ENCODE measurements at places on chromosomes 12 and 14.

DNA sequence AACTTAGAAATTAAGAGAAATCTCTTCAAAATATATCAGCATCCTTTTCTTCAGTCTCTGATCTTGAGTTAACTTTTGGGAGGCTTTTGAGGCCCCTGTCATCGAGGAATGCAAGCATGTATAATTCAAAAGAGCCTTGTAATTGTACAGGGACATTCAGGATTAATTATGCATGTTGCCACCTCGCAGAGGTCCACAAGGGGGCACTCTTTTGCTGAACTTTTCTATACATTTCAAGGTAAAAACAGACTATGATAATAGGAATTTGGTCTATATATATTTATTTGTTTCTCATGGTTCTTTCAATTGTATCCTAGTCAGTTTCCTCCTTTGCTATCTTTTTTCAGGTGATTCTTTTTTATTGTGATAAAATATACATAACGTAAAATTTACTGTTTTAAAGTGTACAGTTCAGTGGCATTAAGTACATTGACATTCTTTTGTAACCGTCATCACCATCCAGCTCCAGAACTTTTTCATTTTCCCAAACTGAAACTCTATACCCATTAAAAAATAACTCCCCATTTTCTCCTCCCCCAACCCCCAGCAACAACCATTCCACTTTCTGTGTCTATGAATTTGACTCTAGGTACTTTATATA, 47.0 kb upstream of the SLC2A13 start:
- DNase-seq = no peak

DNA sequence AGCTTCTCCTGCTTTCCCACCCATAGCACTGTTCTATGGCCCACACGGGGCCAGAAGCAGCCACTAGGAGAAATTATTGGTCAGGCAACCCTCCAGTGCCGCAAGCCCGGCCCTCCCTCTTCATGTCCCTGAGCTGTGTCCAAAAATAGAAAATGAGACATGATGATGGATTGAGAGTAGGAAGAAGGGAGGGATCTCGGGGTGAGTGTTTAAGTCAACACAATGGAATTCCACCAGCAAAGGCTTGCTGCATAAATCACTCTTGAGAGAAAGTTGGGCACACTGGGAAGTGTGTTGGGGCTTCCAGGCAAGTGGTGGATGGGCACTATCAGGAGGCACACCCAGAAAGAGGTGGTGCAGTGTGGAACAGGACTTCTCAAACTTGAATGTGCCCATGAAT, 94.2 kb downstream of the LLPH start:
- peak; percentile 69 for DNase-seq

DNA sequence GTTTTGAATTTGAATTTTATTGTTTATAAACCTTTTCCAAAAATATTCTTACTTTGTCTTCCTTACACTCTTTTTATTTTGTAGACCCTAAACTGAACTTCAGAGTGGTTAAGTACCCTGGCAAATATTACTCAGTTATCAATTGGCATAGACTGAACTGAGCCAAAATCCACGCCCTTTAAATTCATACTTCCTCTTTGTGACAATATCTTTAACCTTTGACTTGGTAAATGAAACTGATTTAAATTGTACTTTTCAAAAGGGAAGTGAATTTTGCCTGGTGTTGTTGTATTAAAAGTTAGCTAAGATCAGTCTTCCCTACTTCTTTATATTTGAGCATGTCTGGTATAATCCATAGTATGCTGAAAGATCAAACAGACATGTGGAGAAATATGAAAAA, 184.3 kb upstream of the USP15 start:
- DNase-seq = no peak

GRCh38 chr12:122099280-122099749, 20.8 kb downstream of the MLXIP start:
- DNase-seq = no peak

- no peak for DNase-seq
Observed at GRCh38 chr12:84594157-84594556, 318.4 kb downstream of the SLC6A15 start.

GRCh38 chr12:113186666-113187325, 1.3 kb downstream of the RITA1 start:
- DNase-seq = no peak

- DNase-seq = no peak
Observed at GRCh38 chr12:26135571-26135970, 10.7 kb upstream of the BHLHE41 start.

DNA sequence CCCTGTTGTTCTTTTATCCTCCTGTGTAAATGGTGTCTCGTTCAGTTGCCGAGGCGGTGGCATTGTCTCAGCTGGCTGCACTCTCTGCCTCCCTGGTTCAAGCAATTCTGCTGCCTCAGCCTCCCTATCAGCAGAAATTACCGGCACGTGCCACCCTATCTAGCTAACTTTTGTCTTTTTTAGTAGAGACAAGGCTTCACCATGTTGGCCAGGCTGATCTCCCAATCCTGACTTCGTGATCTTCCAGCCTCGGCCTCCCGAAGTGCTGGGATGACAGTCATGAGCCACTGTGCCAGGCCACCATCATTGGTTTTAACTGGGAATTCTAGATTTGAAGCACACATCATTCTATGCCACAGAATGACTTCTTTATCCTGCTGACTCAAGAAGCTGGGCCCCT, 175.3 kb upstream of the ALG10B start:
- DNase-seq = no peak

DNA sequence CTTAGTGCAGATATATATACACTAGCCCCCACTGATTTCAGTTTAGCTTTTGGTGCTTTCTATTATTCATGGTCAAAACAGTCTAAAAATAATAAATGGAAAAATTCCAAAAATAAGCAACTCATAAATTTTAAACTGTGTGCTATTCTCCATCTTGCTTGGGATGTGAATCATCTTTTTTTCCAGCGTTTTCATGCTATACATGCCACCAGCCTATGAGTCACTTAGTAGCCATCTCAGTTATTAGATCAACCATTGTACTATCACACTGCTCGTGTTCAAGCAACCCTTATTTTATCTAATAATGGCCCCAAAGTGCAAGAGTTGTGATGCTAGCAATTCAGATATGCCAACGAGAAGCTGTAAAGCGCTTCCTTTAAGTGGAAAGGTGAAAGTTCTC, 73.9 kb upstream of the KRR1 start:
- DNase-seq = peak; percentile 39

- no peak for DNase-seq
Observed at GRCh38 chr12:2479851-2480535, 314.8 kb upstream of the FKBP4 start.

DNA sequence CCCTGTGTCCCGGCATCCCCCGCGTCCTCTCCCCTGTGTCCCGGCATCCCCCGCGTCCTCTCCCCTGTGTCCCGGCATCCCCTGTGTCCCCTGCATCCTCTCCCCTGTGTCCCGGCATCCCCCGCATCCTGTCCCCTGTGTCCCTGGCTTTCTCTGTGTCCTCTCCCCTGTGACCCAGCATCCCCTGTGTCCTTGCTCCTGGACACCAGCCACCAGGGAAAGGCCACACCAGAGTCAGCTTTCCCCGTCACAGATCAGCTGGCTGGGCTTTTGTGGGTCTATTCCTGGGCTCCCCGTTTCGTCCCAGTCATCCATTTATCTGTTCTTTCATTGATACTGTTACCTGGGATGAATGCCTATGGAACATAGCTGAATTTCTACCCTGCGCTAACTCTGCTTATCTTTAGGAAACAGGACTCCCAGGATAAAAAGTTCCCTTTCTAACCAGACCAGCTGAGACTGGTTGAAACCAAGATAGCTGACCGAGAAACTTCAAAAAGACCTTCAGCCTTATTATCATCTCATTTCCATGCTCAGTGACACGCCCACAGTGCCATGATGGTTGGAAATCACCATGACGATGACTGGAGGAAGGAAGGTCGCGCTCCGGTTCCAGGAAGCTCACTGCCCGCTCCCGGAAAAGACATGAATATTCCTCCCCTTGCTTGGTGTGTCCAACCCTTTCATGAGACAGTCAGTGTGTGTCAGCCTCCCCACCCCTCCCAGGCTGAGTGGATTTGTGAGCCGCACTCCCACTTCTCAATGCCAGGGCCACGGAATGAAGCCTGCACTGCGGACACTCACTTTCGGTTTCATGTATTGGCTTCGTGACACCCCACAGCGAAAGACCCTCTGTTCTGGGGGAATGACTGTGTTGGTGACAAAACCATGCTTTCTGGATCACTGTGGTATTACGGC, 276.4 kb upstream of the SFSWAP start:
- no peak for DNase-seq

DNA sequence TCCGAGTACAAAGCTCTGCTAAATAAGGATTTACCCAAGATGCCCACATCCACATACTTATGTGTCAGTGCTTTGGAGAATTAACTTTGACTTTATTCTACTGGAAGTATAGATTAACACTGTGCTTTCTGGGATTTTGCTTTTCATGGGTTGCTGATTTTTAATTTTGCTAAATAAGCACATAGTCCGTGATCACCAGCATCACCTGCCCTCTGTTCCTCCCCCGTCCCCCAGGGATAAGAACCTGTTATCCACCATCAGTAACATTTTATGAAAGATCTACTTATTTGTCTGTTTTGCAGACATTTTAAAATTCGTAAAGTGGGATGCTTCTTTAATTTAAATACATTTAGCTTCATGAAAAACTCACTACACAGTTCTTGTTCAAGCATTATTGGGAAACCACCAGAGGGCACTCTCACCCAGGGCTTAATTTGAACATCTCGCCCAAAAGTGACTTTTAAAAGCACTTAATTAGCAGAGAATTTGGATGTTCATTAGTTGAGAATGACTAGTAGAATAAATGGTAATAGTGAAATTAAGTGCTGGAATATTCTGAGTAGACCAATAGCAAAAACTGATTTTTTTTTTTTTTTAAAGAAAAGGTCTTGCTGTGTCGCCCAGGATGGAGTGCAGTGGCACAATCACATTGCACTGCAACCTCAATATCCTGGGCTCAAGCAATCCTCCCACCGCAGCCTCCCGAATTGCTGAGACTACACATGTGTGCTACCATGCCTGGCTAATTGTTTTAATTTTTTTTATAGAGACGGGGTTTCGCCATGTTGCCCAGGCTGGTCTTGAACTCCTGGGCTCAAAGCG, 35.7 kb downstream of the MRPL42 start:
- DNase-seq = peak; percentile 52

DNA sequence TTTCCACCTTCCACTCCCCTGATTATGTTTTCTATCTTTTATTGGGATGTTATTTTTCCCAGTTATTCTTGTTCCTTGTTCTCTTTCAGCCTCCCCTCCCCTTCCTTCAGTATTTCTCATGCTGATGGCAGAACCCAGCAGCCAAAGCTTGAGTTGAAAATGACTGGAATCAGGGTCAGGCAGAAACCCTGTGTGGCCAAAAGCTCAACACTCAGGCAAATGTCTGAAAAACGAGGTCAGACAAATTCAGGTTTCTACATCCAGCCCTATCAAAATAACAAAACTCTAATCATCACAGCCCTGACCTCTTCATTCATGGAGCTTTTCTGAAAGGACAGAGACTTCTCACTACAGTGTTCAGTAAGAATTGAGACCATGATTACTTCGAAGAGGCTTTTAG, 134.6 kb downstream of the PTPRR start:
- DNase-seq = no peak

DNA sequence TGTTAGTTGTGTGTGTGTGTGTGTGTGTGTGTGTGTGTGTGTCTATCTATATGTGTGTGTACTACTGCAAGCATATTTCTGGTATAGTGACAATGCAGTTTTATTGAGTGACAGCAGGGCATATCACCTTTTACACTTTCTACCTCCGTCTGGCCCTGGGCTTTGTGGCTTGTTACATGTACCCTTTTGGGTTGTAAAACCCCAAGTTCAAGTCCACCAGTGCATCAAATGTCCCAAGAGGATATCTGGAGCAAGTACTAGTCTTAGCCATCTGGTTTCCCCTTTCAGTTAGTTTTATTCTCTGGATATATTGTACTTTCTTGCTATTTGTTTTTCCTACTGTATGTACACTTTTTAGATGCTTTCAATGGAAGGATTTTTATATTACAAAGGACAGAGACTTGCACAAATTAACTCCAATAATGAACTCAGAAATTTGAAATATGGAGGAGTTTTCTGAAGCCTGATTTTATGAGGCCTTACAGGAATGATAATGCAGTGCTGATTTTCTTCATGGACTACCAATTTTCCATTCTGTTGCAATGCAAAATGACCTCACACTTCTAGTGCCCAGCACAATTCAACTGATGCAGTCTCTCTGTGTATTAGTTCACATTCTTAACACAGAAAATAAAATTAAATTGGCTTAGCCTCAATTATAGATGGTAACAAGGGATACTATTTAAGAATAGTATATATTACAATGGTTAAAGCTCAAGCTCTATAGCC, 29.1 kb downstream of the SLC16A7 start:
- DNase-seq = no peak

GRCh38 chr12:102513739-102514138, 33.4 kb upstream of the IGF1 start:
- DNase-seq = no peak

- DNase-seq = no peak
Observed at GRCh38 chr12:1644534-1645438, 15.8 kb downstream of the WNT5B start.

GRCh38 chr12:124295431-124296058, 652 bp downstream of the RFLNA start:
- DNase-seq = no peak

- DNase-seq = no peak
Observed at GRCh38 chr14:60867503-60868172, 113.2 kb downstream of the TRMT5 start.

- peak; percentile 23 for DNase-seq
Observed at GRCh38 chr12:1083889-1084262, 92.9 kb downstream of the ERC1 start.

GRCh38 chr12:39692258-39692853, 72.8 kb upstream of the ABCD2 start:
- DNase-seq = no peak

GRCh38 chr14:49766839-49767238, 1.1 kb upstream of the KLHDC2 start:
- DNase-seq = no peak

DNA sequence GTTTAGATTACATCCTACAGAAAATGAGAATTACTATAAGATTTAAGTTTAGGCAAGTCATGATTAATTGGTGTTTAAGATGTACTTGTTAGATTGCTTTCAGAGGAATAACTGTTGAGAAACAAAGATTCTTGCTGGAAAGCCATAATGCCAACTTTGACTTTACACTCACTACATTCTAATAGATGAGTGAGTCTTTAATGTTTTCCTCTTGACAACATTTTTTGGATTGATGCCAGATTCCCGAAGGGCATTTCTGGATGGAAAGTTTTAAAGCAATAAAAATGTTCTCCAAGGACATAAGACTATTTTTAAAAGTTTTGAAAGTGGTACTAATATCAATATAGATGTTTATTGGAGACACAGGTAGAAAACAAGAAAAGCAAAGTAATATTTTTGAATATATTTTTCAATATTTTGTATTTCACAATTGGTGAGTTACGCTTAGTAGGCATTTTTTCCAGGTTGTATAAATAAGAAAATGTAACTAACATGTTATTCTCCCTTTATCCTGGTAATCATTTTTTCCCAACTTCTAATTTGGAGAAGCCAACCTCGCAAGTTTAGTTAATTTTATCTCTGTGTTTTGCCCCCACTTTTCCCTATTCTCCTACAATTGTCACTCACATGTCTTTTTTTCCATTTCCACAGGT, 307.3 kb downstream of the CEP128 start:
- no peak for DNase-seq

GRCh38 chr14:77120771-77121743, 20.5 kb downstream of the ZDHHC22 start:
- no peak for DNase-seq

Measured in A549 (cell line).